ENCODE measurements at places on chromosomes 3 and 15. TPM values are rescaled to one million over a fixed set of nuclear protein-coding genes. Genes with fewer than 3 reads are reported as not detected.
A peak's percentile ranks its signal among the peaks of the same experiment; 100 is the strongest.

DNA sequence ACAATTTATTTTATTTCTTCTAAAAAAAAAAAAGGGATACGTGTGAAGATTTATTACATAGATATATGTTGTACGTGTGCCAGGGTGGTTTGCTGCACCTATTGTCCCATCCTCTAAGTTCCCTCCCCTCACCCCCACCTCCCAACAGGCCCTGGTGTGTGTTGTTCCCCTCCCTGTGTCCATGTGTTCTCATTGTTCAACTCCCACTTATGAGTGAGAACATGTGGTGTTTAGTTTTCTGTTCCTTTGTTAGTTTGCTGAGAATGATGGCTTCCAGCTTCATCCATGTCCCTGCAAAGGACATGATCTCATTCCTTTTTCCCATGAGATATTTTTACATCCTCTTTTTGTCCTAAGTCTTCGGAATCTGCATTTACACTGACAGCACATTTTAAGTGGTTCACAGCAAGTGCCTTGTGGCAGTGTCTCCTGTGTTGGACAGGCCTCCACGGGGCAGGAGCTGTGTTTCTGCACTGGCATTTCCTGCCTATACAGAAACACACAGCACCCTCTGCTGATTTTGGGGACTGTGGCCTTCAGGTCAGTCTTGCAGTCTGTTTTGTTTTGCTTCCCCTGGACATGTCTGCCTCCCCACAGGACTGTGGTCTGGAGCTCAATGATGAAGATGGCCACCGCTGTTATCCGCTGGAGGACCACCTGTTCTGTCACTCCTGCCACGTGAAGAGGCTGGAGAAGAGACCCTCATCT is 12.7 kb upstream of the SACM1L start:
- no peak for DNase-seq

CAPN3 gene
- total RNA-seq, result 117 TPM

DNA sequence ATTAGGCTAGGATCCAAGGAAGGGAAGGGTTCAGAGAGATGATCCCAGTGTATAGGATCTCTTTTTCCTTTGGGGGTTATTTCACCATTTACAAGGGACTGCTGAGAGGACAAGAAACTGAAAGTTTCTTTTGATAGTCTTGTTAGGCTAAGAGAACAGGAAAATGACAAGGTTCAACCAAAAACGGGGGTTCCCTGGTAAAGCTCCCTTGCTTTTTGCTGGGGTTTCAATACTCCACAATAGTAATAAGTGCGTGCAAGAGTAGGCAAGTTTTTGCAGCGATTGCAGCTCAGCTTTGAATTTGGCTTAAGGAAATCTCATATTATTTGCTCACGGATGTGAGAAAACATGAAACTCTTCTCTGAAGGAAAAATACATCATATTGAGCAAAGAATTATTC is 18.8 kb upstream of the SUSD5 start:
- DNase-seq, result no peak

SPINK8 gene
- total RNA-seq, result not detected

GRCh38 chr3:71724584-71725270 is 475 bp downstream of the EIF4E3 start:
- DNase-seq, result no peak

- DNase-seq, result no peak
Measured at GRCh38 chr3:73470860-73471259, 153.9 kb downstream of the PDZRN3 start.

DNA sequence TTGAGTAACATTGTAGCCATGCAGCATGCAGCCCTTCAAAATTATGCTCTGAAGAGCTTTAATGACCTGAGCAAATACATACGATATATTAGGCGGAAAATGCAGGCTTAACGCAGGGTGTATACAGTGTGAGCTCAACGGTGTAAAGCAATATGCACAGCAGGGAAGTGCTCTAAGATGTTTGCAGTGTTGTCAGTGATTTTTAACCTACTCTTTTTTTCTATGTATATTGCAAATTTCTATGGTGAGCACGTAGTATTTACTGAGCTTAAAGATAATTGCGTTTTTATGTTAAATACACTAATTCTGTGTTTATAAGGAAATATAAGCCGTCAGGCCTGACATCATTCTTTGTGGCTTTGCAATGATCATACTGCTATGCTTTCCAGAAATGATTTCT is 42.1 kb downstream of the DGKG start:
- DNase-seq, result no peak

ARNT2 gene
- total RNA-seq, result 1.8 TPM

GRCh38 chr3:12477256-12477655 is 7.0 kb upstream of the TSEN2 start:
- DNase-seq, result no peak

GRCh38 chr3:126672340-126672739 is 17.4 kb upstream of the TXNRD3 start:
- DNase-seq, result peak; percentile 67

DNA sequence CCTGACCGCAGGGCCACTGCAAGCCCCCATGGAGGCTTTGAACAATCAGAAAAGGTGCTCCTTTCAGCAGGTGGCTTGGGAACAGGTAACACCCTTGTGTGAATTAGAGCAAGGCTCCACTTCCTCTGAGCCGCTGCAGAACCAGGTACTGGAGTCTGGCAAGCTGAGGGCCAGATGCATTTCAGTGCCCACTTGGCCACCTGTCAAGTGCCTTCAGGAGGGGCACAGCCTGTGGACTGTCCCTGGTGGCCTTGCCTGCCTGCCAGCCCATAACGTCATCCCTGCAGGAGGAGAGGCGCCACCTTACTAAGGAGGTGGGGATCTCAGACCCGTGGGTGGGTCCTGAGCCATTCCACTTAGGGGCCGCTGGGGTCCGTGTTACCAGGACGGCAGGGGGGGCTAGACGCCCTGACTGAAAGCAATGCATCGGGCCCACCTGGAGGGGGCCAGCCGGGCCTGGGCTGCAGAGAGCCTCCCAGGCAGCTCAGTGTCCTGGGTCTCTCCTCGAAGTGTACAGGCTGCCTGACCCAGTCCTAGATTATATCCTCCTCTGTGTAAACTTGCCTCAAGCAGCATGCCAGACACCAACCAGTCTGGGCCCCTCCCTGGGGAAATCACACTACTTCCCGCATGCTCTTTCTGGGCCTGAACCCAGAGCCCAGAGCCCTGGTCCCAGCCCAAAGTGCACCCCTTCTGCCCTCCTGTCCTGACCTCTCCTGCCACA is 16.1 kb downstream of the SPTBN5 start:
- no peak for DNase-seq

TM6SF1 gene
- 1.6 TPM for total RNA-seq

- DNase-seq, result no peak
Measured at GRCh38 chr3:46482632-46483350, 15.0 kb upstream of the RTP3 start.

- no peak for DNase-seq
Measured at GRCh38 chr3:101464235-101464634, 48.8 kb downstream of the SENP7 start.

DNA sequence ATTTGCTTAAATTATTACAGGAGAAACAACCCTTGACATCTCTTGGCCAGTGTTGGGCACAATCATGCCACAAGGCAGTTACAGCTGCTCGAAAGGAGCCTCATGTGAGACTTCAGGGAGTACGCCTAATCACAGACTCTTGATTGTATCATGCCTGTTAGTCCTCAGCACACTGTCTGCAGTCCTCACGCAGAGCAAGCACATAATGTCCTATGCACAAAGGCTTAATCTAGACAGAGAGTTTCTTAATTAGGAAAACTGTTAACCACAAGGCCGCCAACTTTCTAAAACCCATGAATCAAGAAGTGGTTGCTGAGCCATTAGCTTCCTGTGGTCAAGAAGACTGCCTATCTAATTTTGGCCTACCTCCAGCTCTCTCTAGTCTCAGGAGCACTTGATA is 172.0 kb downstream of the UNC13C start:
- DNase-seq, result no peak

DNA sequence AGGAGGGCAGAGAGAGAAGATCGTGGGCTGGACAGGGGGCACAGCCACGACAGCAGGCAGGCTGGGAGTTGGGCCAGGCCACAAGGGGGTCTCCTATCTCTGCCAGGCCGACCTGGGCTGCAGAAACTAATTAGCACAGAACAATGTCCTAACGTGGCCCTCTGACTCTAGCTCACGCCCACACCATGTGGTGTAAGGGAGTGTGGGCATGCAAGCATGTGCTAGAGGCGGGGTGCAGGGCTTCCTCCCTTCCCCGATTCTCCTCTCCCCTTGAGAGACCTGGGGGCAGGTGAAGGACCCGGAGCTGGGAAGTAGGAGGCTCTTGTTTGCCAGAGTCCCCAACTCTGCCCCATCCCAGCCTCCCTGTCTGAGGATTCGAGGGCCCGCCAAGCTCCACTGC is 65.5 kb downstream of the LINGO1 start:
- DNase-seq, result no peak

GRCh38 chr15:92634671-92635201 is 20.8 kb downstream of the FAM174B start:
- DNase-seq, result peak; percentile 53

B3GALNT1 gene
- 8.1 TPM for total RNA-seq

DNA sequence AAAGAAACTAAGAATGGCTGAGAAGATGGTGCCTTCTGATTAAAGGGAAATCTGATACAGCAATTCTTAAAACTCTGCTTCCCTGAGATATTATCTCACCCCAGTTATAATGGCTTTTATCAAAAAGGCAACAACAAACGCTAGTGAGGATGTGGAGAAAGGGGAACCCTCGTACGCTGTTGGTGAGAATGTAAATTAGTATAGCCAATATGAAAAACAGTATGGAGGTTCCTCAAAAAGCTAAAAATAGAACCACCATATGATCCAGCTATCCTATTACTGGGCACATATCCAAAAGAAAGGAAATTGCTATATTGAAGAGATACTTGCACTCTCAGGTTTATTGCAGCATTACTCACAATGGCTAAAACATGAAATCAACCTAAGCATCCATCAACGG is 65.1 kb downstream of the GOLIM4 start:
- no peak for DNase-seq

PLSCR5 gene
- not detected for total RNA-seq

DNA sequence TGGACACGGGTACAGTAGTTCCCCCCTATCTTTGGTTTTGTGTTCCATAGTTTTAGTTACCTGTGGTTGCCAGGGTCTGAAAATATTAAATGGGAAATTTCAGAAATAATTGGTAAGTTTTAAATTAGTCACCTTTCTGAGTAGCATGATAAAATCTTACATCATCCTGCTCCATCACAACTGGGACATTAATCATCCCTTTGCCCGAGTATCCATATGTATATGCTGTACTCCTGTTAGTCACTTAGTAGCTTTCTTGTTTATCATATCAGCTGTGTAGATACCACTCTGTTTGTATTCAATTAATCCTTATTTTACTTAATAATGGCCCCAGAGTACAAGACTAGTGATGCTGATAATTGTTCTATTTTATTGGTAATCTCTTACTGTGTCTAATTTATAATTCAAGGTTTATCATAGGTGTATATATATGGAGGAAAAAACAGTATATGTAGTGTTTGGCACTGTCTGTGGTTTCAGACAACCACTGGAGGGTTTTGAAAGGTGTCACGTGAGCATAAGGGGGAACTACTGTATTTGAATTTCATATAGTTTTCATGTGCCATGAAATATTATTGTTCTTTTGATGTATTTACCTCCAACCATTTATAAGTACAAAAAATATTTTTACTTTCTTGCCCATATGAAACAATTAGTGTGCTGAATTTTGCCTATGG is 41.4 kb downstream of the CTDSPL2 start:
- no peak for DNase-seq

GRCh38 chr15:42890161-42890913 is 30.2 kb downstream of the TTBK2 start:
- no peak for DNase-seq

GRCh38 chr3:119562307-119562961 is 3.0 kb upstream of the CD80 start:
- DNase-seq, result no peak

GRCh38 chr15:36965570-36966342 is 134.6 kb downstream of the MEIS2 start:
- DNase-seq, result no peak

DUOXA1 gene
- total RNA-seq, result 87.9 TPM

SYNPR gene
- total RNA-seq, result not detected

- DNase-seq, result no peak
Measured at GRCh38 chr15:38406436-38406835, 47.5 kb upstream of the FAM98B start.

DNA sequence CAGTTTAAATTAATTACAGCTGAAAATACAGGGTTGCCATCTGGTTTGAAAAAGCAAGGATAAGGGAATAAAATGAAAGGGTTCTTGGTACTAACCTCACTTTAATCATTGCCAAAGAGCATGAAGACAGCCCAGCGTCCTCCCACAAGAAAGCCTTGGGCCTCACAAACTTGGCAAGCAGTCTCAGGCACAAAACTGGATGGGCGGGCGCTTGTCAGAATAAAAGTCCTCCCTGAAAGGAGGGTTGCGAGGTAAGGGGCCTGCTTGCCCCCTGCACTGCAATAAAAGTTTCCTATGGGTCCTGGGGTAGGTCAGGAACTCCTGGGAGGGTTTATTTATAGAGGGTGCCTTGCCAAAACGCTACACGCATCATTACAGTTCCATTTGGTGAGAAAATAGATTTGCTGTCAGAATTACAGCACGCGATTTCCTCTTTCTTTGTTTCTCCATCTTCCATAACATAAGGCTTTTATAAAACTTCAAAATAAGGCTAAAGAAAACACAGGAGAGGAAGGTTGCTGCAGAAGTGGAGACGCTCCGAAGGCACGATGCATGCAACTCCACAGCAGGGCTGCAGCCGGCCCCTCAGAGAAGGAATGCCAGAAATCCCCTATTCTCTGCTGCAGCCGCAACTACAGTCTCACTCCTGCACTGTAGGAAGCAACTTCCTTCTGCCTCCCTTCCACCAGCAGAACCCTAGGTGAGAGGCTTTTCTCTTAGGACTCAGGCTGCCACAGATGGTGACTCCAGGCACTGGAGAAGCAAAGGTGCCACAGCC is 61.3 kb downstream of the VGLL4 start:
- peak; percentile 79 for DNase-seq

CTSH gene
- total RNA-seq, result 211 TPM

- no peak for DNase-seq
Measured at GRCh38 chr15:64836023-64836536, 5.6 kb upstream of the PLEKHO2 start.

DNA sequence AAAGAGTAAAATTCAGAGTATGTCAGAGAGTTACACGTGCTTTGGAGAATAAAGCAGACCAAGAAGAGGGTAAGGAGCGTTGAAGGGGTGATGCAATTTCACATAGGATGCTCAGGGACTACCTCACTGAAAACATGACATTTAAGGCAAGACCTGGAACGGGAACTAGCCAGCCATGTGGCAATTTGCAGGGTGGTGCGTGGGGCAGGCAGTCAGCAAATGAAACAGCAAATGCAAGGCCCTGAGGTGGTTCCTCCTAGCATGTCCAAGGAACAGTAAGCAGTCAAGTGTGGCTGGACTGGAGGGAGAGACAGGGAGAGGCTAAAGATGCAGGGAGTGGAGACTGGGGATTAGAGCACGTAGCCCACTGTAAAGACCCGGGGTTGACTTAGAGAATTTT is 146.1 kb upstream of the LPP start:
- DNase-seq, result no peak

TMEM266 gene
- total RNA-seq, result 3.1 TPM

Data from suprapubic skin (tissue), 4 donors.